ENCODE measurements at places on chromosomes 3 and 15. TPM values are rescaled to one million over a fixed set of nuclear protein-coding genes. Genes with fewer than 3 reads are reported as not detected.

Gene KIF9
- total RNA-seq = 3.0 TPM

DNA sequence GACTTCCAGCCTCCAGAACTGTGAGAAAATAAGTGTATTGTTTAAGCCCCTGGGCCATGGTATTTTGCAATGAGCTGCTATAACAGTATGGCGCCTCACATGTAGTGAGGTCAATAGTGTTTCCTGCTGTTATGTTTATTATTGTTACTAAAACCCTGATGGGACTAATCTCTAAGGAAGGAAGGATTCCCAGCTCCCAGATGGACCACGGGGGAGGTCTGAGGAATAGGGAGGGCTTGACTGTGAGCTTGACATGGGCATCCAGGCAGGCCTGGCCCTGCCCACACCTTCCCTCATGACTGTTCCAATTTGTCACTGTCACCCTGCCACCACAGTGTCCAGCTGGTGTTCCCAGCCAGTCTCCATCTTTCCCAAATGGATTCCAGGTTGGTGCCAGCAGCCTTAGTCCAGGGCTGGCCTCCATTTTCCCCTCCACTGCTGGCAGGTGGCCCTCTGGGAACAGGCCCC lies 14.5 kb upstream of the SLC41A3 start:
- no peak for DNase-seq

DNA sequence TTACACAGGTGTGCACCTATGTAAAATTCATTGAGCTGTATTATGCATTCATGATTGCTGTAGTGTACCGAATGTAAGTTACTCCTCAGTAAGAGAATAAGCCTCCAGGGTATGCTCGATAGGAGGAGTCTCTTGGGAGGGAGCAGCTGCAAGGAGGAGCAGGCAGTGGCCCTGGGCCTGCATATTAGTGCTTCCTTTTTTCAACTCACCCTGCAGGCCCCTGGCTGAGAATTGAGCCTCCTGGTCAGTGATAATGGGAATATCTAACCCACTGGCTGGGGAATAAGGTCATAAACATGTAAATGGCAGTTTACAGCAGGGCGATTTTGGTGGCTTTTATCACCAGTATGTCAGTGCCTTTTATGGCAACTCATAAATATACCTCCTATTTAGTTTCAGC lies 21.7 kb upstream of the SFMBT1 start:
- DNase-seq = no peak

- DNase-seq = no peak
These were observed 12.3 kb upstream of the KPNA4 start for GRCh38 chr3:160577556-160578195.

Measured in thymus (tissue), 14 donors.